Adrenal gland (tissue), 19 donors: ENCODE measurements at places on chromosomes 11 and 22. TPM values are rescaled to one million over a fixed set of nuclear protein-coding genes. Genes with fewer than 3 reads are reported as not detected.

GRCh38 chr22:42368379-42369249 is 63.6 kb downstream of the NFAM1 start:
- H3K4me3 ChIP-seq: peak overlapping the region; percentile 79
- no peak for DNase-seq
- H3K27ac ChIP-seq: no peak overlapping the region
- peaks cover 28% of the 10 kb centered on the region for H3K4me1 ChIP-seq
- H3K27me3 ChIP-seq: no peaks in the 10 kb centered on the region
- no peaks in the 10 kb centered on the region for H3K36me3 ChIP-seq

GRCh38 chr22:26162926-26163325 is 6.3 kb upstream of the SEZ6L start:
- no peaks in the 10 kb centered on the region for H3K36me3 ChIP-seq
- no peak overlapping the region for H3K27ac ChIP-seq
- H3K4me3 ChIP-seq: no peak overlapping the region
- peaks cover 8% of the 10 kb centered on the region for H3K27me3 ChIP-seq
- DNase-seq: no peak
- H3K4me1 ChIP-seq: no peaks in the 10 kb centered on the region

The CLDN5 gene
- 7.8 TPM for total RNA-seq

GRCh38 chr11:15864026-15864805 is 492.1 kb downstream of the SOX6 start:
- H3K27ac ChIP-seq: no peak overlapping the region
- no peaks in the 10 kb centered on the region for H3K4me1 ChIP-seq
- H3K4me3 ChIP-seq: no peak overlapping the region

The C11orf65 gene
- 1.6 TPM for total RNA-seq

The MS4A7 gene
- 75.0 TPM for total RNA-seq

The NRXN2 gene
- 10.8 TPM for total RNA-seq

The CBL gene
- 13.7 TPM for total RNA-seq

GRCh38 chr11:94243571-94244515 is 60.5 kb upstream of the IZUMO1R start:
- no peaks in the 10 kb centered on the region for H3K27me3 ChIP-seq
- no peaks in the 10 kb centered on the region for H3K36me3 ChIP-seq
- H3K4me3 ChIP-seq: no peak overlapping the region
- no peak for DNase-seq
- no peak overlapping the region for H3K27ac ChIP-seq

The SYT13 gene
- total RNA-seq: 6.6 TPM

- H3K36me3 ChIP-seq: no peaks in the 10 kb centered on the region
- no peaks in the 10 kb centered on the region for H3K27me3 ChIP-seq
- no peak for DNase-seq
- H3K4me3 ChIP-seq: no peak overlapping the region
- H3K27ac ChIP-seq: no peak overlapping the region
These were observed 44.8 kb downstream of the MMP20 start for GRCh38 chr11:102580185-102580951.

- H3K27ac ChIP-seq: no peak overlapping the region
- H3K4me1 ChIP-seq: peaks cover 12% of the 10 kb centered on the region
- H3K36me3 ChIP-seq: no peaks in the 10 kb centered on the region
- no peak for DNase-seq
- H3K4me3 ChIP-seq: no peak overlapping the region
- no peaks in the 10 kb centered on the region for H3K27me3 ChIP-seq
These were observed 5.9 kb downstream of the SRRD start for GRCh38 chr22:26489447-26490036.

GRCh38 chr11:100686476-100687053 is 523 bp upstream of the ARHGAP42 start:
- peaks cover 6% of the 10 kb centered on the region for H3K4me1 ChIP-seq
- H3K36me3 ChIP-seq: no peaks in the 10 kb centered on the region
- DNase-seq: no peak
- H3K27me3 ChIP-seq: no peaks in the 10 kb centered on the region
- peak overlapping the region; percentile 54 for H3K27ac ChIP-seq

- H3K36me3 ChIP-seq: no peaks in the 10 kb centered on the region
- H3K4me3 ChIP-seq: no peak overlapping the region
- no peak for DNase-seq
- H3K27me3 ChIP-seq: peaks cover 6% of the 10 kb centered on the region
- H3K27ac ChIP-seq: no peak overlapping the region
These were observed 73.9 kb upstream of the SEZ6L start for GRCh38 chr22:26095256-26095956.

- H3K4me3 ChIP-seq: no peak overlapping the region
- H3K4me1 ChIP-seq: no peaks in the 10 kb centered on the region
- H3K36me3 ChIP-seq: no peaks in the 10 kb centered on the region
- no peaks in the 10 kb centered on the region for H3K27me3 ChIP-seq
These were observed 2.6 kb downstream of the VSIG10L2 start for GRCh38 chr11:125948278-125949051.

The IGLL1 gene
- not detected for total RNA-seq

- peak; percentile 93 for DNase-seq
- H3K36me3 ChIP-seq: no peaks in the 10 kb centered on the region
- peaks cover 3% of the 10 kb centered on the region for H3K27me3 ChIP-seq
- H3K4me3 ChIP-seq: no peak within 1 kb of the TSS
- peak within 1 kb of the TSS; percentile 95 for H3K27ac ChIP-seq
These were observed at the start of gene NAV2 for GRCh38 chr11:19712281-19713195. Gene NAV2 (plus strand): TSS chr11:19712837. CDS start chr11:19713696, 859 bp downstream.

DNA sequence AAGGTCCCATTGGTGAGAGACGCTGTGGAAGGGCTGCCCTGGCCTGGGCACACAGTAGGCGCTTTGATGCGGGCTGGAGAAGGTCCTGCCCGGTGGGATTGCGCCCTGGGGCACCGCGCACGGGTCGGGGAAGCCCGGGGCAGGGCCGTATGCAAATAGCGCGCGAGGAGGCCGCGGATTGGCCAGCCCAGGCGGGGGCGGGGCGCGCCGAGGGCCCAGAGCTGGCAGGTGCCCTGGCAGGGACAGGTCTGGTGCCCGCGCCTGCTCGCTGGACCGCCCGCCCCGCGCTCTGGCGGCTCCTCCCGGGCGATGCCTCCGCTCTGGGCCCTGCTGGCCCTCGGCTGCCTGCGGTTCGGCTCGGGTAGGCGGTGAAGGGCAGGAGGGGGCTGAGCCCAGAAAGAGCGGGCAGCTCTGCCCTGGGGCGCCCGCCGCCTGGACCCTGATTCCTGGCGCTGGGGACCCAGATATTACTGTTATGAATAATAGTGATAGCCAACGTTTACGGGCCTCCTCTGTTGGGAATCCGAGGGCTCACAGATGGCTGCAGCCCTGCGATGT is at the start of gene UPK3A:
UPK3A (plus strand) TSS at position 245 of the 558 bp plus-strand sequence; CDS start at position 310, 65 bp downstream.
- no peaks in the 10 kb centered on the region for H3K4me1 ChIP-seq
- peaks cover 5% of the 10 kb centered on the region for H3K27me3 ChIP-seq
- H3K27ac ChIP-seq: no peak within 1 kb of the TSS
- DNase-seq: peak; percentile 62

GRCh38 chr11:46296528-46297448 is 19.3 kb downstream of the CREB3L1 start:
- H3K27me3 ChIP-seq: no peaks in the 10 kb centered on the region
- no peak overlapping the region for H3K4me3 ChIP-seq
- no peaks in the 10 kb centered on the region for H3K36me3 ChIP-seq
- peak overlapping the region; percentile 94 for H3K27ac ChIP-seq
- peaks cover 56% of the 10 kb centered on the region for H3K4me1 ChIP-seq

DNA sequence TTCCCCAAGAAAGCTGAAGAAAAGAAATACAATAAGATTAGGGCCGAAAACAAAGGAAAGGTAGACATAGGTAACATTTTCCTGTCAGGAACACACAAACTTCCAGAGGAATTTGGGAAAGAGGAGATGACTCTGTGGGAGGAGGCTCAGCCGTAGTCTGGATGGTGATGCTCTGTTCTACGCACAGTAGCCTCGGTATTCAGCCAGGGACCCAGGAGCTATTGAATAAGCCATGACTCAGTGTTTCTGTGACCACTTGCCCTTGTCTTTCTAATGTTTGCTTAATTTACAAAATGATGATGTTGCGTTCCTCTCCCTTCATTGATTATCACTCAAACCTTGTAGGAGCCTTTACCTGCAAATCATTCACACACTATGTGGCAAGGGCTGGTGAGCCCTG is 745.0 kb downstream of the NTM start:
- H3K27ac ChIP-seq: no peak overlapping the region
- DNase-seq: no peak
- no peak overlapping the region for H3K4me3 ChIP-seq
- no peaks in the 10 kb centered on the region for H3K4me1 ChIP-seq
- no peaks in the 10 kb centered on the region for H3K27me3 ChIP-seq

The TTC28 gene
- 28.1 TPM for total RNA-seq

GRCh38 chr11:32885556-32885955 is 7.1 kb upstream of the QSER1 start:
- no peak overlapping the region for H3K4me3 ChIP-seq
- H3K27ac ChIP-seq: no peak overlapping the region
- no peaks in the 10 kb centered on the region for H3K4me1 ChIP-seq

The POLD4 gene
- 101 TPM for total RNA-seq

The HEPN1 gene
- not detected for total RNA-seq

The CDC42BPG gene
- total RNA-seq: 6.0 TPM

- H3K4me1 ChIP-seq: peaks cover 4% of the 10 kb centered on the region
- H3K4me3 ChIP-seq: no peak overlapping the region
- no peak for DNase-seq
These were observed 851.8 kb upstream of the CCDC90B start for GRCh38 chr11:84137960-84138359.

GRCh38 chr11:86134580-86135318 is 65.9 kb upstream of the PICALM start:
- H3K27me3 ChIP-seq: no peaks in the 10 kb centered on the region
- no peak overlapping the region for H3K27ac ChIP-seq
- H3K4me3 ChIP-seq: no peak overlapping the region
- H3K4me1 ChIP-seq: no peaks in the 10 kb centered on the region

GRCh38 chr11:61338783-61339489 is 5.9 kb downstream of the TKFC start:
- H3K36me3 ChIP-seq: peaks cover 29% of the 10 kb centered on the region
- H3K27ac ChIP-seq: no peak overlapping the region
- no peak overlapping the region for H3K4me3 ChIP-seq
- H3K4me1 ChIP-seq: peaks cover 40% of the 10 kb centered on the region
